Transverse colon (tissue), 4 donors: ENCODE measurements at places on chromosomes 16 and 17.

DNA sequence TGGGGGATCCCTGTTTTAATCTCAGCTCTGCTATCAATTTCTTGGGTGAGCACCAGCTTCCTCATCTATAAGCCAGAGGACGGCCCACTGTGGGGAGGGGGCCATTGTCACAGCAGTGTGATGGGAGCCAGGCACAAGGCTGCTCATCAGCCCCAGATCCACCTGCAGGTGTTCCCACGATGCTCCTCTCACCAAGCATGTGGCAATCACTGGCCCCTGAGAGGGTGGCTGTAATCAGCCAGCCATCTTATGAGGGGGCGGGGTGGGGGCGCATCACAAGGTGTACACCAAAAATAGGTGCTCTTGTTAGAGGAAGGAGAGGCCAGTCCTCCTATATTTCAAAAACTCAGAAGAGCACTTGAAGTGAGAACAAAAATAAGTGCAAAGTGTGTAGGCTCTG lies 31.2 kb downstream of the HNF1B start:
- no peak overlapping the region for H3K4me3 ChIP-seq
- H3K27ac ChIP-seq: peak overlapping the region; percentile 30
- H3K4me1 ChIP-seq: peaks cover 13% of the 10 kb centered on the region
- H3K36me3 ChIP-seq: no peaks in the 10 kb centered on the region
- peaks cover 13% of the 10 kb centered on the region for H3K27me3 ChIP-seq
- DNase-seq: no peak

- no peaks in the 10 kb centered on the region for H3K36me3 ChIP-seq
- DNase-seq: no peak
- peak overlapping the region; percentile 97 for H3K27ac ChIP-seq
- H3K4me1 ChIP-seq: peaks cover 74% of the 10 kb centered on the region
Measured at GRCh38 chr17:57940653-57941329, 14.4 kb downstream of the CUEDC1 start.

DNA sequence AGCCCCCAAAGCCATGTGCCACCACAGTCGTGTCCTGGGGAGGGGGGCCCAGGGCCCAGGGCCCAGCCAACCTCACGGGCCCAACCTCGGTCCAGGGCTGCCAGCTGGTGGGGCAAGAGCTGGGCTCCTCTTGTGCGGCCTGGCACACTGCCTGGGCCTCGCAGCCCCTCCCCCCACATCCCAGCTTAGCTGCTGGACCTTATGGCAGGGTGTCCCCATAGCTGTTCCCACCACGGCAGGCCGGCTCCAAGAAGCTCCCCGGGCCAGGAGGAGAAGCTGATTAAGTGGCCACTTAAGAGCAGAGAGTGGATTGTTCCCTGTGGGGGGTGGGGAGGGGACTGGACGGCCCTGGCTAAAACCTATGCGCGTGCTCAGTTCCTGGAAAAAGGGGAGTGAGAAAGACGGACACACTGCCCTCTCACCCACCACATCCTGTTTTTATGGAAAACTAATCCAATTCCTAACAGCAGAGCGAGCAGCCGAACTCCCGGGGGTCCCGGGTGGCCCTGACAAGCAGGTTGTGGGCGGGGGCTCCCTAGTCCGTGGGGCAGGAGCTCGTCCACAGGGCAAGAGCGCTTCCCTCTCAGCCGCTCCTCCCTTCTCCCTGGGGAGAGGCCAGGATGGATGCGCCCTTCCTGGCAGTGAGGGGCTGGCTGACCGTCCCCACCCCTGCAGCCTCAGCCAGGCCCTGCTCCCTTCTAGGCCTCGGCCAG lies 16.8 kb downstream of the PIEZO1 start:
- peak; percentile 60 for DNase-seq
- peaks cover 77% of the 10 kb centered on the region for H3K4me1 ChIP-seq
- H3K27me3 ChIP-seq: no peaks in the 10 kb centered on the region
- no peak overlapping the region for H3K4me3 ChIP-seq
- H3K27ac ChIP-seq: peak overlapping the region; percentile 88

GRCh38 chr17:539066-539465 lies 175.6 kb downstream of the VPS53 start:
- H3K4me3 ChIP-seq: no peak overlapping the region
- H3K36me3 ChIP-seq: no peaks in the 10 kb centered on the region
- H3K27me3 ChIP-seq: no peaks in the 10 kb centered on the region
- H3K4me1 ChIP-seq: no peaks in the 10 kb centered on the region
- no peak for DNase-seq

DNA sequence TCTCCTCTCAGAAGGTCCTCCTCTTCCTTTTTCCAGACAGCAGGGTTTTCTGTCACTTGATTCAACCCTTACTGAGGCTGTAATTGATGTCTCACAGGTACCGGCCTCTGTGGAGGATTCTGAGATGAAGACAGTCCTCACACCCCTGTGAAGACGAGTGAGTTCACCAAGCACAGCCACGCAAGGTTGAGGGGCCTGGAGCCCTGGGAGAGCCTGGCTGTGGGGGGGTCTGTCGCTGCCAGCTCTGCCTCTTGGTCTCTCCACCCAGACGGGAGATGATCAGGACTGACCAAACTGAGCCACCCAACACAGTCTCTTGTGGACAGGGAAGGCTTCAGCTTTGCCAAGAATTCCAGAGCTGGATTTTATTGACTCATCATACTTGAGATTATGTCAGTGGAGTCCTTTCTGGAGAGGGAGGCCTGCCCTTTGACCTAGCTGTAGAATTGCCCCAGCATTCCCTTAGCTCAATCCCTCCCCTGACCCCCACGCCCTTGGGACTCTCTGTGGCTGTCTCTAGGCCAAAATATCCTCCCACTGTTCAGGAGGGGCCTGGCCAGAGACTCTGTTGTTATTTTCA lies 51.1 kb upstream of the CRHR1 start:
- H3K27ac ChIP-seq: no peak overlapping the region
- no peaks in the 10 kb centered on the region for H3K36me3 ChIP-seq
- no peak overlapping the region for H3K4me3 ChIP-seq
- DNase-seq: no peak

DNA sequence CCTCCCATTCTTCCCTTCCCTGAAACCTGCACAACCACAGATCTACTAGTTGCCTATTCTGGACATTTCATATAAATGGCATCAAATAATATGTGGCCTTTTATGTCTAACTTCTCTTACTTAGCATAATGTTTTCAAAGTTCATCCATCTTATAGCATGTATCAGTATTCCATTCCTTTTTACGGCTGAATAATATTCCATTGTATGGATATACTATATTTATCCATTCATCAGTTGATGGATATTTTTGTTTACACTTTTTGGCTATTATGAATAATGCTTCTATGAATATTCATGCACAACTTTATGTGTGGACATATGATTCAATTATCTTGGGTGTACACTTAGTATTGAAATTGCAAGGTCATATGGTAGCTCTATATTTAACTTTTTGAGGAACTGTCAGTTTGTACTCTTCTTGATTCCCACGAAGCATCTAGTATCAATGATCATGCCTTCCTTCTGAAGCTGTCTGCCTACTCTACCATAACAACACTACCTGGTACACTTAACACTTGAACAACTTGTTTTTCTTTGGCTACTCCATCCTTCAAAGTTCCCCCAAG lies 12.7 kb upstream of the CHD3 start:
- no peak overlapping the region for H3K27ac ChIP-seq
- peaks cover 17% of the 10 kb centered on the region for H3K4me1 ChIP-seq
- H3K27me3 ChIP-seq: no peaks in the 10 kb centered on the region
- DNase-seq: no peak
- H3K4me3 ChIP-seq: no peak overlapping the region

DNA sequence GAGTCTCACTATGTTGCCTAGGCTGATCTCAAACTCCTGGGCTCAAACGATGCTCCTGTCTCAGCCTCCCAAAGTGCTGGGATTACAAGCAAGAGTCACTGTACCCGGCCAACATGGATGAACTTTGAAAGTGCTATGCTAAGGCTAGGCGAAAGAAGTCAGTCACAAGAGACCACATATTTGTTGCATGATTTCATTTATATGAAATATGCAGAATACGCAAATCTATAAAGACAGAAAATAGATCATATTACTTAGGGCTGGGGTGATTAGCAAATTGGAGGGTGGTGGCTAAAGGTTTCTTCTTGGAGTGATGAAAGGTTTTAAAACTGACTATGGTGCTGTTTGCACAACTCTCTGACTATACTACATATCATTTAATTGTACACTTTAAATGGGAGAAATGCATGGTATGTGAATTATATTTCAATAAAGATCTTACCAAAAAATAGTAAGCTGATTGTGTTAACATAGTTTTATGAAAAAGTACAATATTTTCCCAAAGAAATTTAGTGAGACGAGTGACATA lies 1.2 kb upstream of the FLYWCH1 start:
- no peak overlapping the region for H3K27ac ChIP-seq
- no peak for DNase-seq
- peaks cover 25% of the 10 kb centered on the region for H3K4me1 ChIP-seq
- H3K27me3 ChIP-seq: peaks cover 4% of the 10 kb centered on the region

DNA sequence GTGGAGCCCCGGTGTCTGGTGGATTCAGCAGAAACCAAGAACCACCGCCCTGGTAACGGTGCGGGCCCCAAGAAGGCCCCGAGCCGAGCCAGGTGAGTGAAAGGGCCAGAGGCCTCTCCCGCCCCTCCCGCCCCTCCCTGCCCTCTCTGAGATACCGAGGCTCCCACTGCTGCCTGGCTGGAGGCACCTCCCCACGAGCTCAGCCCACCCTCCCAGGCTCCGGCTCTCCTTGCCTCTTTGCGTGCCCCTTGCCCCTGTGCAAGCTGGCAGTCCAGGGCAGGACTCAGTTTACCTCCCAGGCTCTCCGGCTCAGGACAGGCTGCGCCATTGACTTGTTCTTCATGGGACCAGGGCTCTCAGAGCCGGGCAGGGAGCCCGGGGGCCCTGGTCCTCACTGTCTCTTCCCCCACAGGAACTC lies 14.1 kb upstream of the MYO15B start:
- peaks cover 22% of the 10 kb centered on the region for H3K4me1 ChIP-seq
- peaks cover 19% of the 10 kb centered on the region for H3K36me3 ChIP-seq
- no peaks in the 10 kb centered on the region for H3K27me3 ChIP-seq
- H3K4me3 ChIP-seq: no peak overlapping the region
- H3K27ac ChIP-seq: peak overlapping the region; percentile 85

DNA sequence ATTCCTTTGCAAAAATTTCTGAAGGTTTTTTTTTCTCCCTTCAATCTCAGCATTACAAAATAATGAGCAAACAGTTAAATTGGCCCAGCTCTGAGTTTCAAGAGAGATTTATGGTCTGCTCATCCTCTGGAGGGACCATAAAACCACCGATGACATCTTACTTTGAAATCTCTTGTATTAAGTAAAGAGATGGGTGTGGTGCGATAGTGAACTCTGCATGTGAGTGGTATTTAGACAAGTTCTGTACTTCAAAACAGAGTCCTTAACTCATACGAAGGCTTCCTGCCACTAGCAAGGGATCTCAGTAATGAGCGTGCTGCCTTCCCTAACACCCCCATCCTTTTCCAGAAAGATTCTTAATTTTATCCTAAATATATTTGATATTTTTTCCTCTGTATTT lies 2.1 kb downstream of the FAM20A start:
- no peak for DNase-seq
- peak overlapping the region; percentile 26 for H3K27ac ChIP-seq
- H3K36me3 ChIP-seq: no peaks in the 10 kb centered on the region
- peaks cover 62% of the 10 kb centered on the region for H3K27me3 ChIP-seq

GRCh38 chr16:9465161-9465560 lies 373.7 kb downstream of the HAPSTR1 start:
- no peaks in the 10 kb centered on the region for H3K36me3 ChIP-seq
- H3K27ac ChIP-seq: no peak overlapping the region
- no peaks in the 10 kb centered on the region for H3K4me1 ChIP-seq
- H3K27me3 ChIP-seq: no peaks in the 10 kb centered on the region

DNA sequence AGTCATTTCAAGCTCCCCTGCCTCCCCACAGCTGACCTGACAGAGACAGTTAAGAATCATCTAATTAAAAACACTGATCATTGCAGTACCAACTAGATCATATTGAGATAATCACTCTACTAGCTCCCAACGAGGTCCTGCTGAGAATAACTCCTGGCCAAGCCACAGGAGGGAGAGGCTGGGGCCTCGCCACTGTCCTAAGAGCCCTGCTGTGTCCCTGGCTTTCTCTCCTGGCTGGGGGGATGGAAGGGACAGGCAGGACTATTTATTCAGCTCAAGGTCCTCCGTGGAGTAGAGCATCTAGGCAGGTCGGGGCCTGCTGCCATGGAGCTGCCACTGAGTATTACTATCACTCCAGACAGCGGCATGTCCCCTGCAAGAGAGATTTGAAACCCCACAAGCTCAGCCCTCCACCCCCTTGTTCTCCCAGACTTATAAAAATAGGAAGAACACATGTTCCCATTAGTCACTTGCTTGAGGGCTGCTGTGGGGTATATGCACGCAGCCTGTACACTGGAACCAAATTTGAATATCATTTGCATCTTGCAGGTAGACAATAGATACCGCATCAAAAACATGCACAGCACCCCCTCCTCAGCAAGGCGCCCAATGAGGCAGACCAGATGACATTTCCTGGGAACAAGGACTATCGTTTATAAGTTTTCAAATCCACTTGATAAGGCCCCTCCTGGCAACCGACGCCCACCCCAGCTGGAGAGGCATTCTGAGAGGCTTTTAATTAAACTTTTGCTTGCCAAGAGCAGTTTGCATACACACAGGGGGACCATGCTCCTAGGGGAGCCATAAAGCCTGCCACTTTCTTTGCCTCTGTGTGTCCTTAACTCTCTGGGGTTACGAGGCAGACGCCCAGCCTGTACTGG lies 385.2 kb upstream of the ZFHX3 start:
- no peak for DNase-seq
- H3K27ac ChIP-seq: no peak overlapping the region
- H3K4me3 ChIP-seq: no peak overlapping the region
- no peaks in the 10 kb centered on the region for H3K36me3 ChIP-seq

- no peak overlapping the region for H3K4me3 ChIP-seq
- no peaks in the 10 kb centered on the region for H3K27me3 ChIP-seq
- H3K36me3 ChIP-seq: peaks cover 80% of the 10 kb centered on the region
- no peak for DNase-seq
- H3K4me1 ChIP-seq: no peaks in the 10 kb centered on the region
Measured at GRCh38 chr16:29983420-29984136, 9.9 kb downstream of the TAOK2 start.

DNA sequence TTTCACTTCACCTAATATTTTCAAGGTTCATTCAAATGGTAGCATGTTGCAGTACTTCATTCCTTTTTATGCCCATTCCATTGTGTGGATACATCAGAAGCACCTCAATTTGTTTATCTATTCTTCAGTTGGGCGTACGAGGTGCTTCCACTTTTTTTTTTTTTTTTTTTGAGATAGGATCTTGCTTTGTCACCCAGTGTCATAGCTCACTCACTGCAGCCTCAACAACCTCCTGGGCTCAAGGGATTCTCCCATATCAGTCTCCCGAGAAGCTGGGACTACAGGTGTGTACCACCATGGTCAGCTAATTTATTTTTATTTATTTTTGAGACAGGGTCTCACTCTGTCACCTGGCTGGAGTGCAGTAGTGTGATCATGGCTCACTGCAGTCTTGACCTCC lies 22.5 kb upstream of the SPNS3 start:
- H3K4me1 ChIP-seq: peaks cover 5% of the 10 kb centered on the region
- H3K4me3 ChIP-seq: no peak overlapping the region
- no peak overlapping the region for H3K27ac ChIP-seq
- H3K36me3 ChIP-seq: no peaks in the 10 kb centered on the region
- H3K27me3 ChIP-seq: no peaks in the 10 kb centered on the region

GRCh38 chr16:13883276-13883675 lies 36.7 kb upstream of the ERCC4 start:
- no peaks in the 10 kb centered on the region for H3K27me3 ChIP-seq
- DNase-seq: no peak
- H3K27ac ChIP-seq: no peak overlapping the region
- no peaks in the 10 kb centered on the region for H3K36me3 ChIP-seq
- H3K4me1 ChIP-seq: no peaks in the 10 kb centered on the region
